Urothelium cell line (cell line): ENCODE measurements at places on chromosomes 16 and 17.
A peak's percentile ranks its signal among the peaks of the same experiment; 100 is the strongest.

- DNase-seq, result no peak
These were observed 129.3 kb upstream of the MED13 start for GRCh38 chr17:62194401-62194800.

DNA sequence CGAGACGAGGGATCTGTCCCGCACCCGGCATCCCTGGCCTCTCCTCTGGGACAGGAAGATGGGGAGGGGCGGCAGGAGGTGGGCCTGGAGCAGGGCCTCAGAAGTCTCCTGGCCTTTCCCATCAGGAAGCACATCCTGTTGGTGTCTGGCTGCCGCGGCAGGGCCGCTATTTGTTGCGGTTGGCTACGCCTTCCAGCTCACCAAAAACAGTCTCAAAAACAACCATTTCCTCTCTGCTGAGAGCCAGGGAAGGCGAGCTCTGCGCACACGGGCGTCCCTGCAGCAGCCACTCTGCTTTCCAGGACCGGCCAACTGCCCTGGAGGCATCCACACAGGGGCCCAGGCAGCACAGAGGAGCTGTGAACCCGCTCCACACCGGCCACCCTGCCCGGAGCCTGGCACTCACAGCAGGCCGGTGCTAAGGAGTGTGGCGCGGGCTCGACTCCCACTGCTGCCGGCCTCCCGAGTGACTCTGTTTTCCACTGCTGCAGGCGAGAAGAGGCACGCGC, at the start of gene TMEM204:
Gene TMEM204 (plus strand): TSS at position 224 of the 509 bp plus-strand sequence. CDS start 610 bp downstream, outside the sequence.
- DNase-seq, result no peak

DNA sequence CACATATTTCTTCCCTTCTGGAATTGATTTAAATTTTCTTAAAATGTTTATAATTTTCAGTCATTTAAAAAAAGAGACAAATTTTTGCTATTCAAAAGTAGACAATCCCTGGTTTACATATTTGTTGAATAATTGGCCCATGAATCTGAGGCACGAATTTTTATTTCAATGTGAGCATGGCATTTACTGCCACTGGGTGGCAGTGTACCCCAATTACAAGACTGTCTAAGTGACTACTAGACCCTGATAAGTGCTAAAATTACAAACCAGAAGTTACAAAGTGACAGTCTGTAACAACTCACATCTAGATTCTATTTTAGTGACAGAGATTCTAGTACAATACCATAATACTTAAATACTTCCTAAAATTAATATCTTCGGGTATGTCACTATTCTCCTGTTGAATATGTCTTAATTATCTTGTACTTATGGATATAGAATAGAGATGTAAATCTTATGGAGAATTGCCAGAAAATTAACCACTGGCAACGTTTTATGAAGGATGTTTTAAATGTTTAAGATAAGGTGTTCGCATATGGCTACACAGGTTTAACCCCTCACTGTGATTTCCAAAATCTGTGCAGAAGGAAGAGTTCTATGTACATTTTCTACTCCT, 235.8 kb downstream of the MAP2K4 start:
- peak; percentile 23 for DNase-seq

- DNase-seq, result no peak
These were observed 71.3 kb downstream of the NEUROD2 start for GRCh38 chr17:39536468-39536867.

DNA sequence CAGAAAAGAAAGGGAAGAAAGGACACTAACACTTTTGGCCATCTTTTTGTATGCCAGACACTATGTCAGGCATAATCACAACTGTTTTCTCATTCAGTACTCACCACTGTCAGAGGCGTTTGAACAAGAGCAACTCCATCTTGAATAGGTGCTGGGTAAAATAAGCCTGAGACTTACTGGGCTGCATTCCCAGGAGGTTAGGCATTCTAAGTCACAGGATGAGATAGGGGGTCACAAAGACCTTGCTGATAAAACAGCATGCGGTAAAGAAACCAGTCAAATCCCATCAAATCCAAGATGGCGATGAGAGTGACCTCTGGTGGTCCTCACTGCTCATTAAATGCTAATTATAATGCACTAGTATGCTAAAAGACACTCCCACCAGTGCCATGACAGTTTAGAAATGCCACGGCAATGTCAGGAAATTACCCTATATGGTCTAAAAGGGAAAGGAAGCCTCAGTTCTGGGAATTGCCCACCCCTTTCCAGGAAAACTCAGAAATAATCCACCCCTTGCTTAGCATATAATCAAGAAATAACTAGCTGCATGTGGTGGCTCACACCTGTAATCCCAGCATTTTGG, 14.9 kb upstream of the LYRM9 start:
- no peak for DNase-seq

- DNase-seq, result peak; percentile 45
These were observed 1.8 kb upstream of the CD300C start for GRCh38 chr17:74547736-74548135.

DNA sequence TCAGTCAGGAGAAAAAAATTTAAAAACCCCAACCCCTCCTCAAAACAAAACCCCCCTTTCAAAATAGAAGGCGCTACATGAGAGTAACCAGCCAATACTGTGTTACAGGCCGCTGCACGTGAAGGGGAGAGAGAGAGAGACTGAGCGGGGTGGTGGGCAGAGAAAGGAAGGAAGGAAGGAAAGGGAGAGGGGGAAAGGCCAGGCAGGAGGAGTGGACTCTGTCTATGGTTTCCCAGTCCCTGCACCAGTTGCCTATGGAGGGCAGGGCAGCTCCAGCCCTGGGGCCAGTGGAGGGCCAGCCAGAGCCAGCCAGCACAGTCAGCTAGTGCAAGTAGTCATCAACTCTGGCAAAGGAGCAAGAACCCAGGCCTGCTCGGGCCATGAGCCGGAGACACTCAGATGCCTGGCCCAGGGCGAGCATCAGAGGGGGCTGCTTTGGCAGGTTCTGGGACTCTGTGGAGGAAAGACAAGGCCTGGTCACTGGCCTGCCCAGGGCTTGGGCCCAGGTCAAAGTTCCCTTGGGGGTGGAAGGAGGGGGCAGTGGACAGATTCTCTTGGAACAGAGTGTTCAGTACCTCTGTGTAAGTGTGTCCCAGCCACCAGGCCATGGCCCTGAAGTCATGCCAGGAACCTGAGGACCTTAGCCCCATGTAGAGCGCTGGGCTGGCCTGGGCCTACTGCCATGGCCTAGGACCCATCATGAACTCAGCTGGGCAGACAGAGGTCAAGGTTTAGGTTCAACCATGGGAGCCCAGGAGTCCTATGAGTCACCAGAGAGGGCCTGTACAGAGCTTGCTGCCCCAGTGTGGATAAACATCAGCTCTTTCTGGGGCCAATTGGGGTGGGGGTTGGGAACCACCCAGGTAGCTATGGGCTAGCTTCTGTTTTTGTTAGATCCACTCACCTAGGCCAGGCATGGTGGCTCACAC, 7.3 kb upstream of the GFOD2 start:
- no peak for DNase-seq

DNA sequence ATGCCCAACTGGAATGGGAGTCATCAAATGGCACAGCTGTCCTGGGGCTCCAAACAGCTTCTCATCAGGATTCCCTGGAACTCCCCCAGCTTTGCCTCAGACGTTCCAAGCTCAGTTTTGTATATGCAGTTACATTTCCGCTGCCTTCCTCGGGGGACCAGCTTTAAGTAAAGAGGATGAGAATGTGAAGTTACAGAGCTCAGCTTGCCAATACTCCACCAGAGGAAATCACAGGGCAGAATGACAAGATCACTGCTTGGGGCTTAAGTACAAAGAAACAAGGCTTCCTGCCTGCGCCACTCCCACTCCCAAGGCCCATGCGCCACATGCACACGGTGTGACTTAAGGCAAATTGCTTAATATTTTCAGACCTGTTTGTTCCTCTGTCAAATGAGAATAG, 272.4 kb upstream of the CDH11 start:
- DNase-seq, result no peak

- no peak for DNase-seq
These were observed 1.1 kb downstream of the SRSF1 start for GRCh38 chr17:58005728-58006559.
